Fibroblast of skin of scalp (primary cell): ENCODE measurements at places on chromosomes 3 and 15.

GRCh38 chr3:131553495-131554247, 50.9 kb upstream of the MRPL3 start:
- no peak for DNase-seq

GRCh38 chr3:10260211-10260701, 12.0 kb downstream of the TATDN2 start:
- DNase-seq: no peak

DNA sequence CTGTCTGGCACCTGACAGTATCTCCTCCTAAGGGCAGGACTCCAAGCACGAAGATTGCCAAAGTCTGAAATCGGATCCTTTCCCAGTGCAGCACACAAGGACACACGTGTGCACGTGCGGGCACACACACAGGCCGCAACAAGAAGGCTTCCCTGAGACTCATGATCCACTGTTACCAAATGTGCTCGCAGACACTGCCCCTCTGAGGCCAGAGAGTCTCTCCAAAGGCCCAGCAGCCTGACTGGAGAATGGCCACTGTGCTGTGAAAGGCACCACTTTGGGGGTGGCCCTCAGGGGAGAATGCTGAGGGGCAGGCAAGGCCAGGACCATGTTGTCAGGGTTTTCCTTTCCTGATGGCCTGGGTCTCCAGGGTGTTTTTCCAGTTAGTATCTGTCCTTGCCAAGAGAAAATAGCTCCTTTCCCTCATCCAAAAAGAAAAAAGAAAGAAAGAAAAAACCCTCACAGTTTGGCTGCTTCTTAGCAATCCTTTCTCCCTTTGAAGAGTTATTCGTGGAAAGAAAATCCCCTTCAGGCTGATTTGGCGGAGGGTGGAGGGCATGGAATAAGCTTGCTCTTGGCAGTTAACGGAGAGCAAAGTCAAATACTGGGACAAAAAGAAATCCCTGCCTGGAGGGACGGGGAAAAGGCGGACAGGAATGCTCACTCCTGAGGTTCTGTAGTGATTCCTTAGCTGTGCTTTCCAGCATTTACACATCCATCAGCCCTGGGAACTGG, 112.2 kb upstream of the ETV5 start:
- no peak for DNase-seq

DNA sequence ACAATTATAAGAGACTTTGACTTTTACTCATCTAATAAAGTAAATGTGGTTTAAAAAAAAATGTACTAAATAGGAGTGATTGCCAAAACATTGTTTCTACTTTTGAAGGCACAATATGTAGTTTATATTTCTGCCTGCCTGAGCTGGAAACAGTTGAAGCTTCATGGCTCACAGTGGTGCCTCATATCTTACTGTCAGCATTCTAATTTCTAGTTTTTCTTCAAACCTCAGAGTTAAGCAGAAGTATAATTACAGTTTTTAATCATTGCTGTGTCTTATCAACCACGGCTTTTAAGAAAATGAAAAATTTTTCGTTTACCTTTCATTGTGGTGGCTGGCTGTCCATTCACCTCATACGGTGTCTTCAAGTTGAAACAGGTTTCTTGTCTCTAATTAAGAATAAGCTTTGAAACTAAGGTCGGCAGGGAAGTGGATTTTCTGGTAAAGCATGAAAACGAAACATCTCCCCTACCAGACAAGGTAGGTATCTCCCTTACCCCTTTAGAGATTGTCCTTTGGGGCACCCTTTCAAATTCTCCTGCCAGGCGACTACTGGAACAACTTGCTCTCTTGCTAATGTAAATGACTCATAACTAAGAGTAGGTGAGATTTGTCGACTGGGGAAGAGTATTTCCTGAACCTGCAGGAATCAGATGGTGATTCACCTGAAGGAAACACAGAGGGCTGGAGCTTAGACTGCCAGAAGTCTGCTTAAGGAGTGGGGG, at the start of gene GPR87:
TSS of gene GPR87 (minus strand) at position 554 of the 725 bp plus-strand sequence. CDS start 16,720 bp downstream, outside the sequence.
- no peak for DNase-seq

GRCh38 chr3:111087924-111088469, 16.4 kb downstream of the NECTIN3 start:
- no peak for DNase-seq

- DNase-seq: no peak
Measured at GRCh38 chr15:75966073-75966472, 46.2 kb downstream of the NRG4 start.

DNA sequence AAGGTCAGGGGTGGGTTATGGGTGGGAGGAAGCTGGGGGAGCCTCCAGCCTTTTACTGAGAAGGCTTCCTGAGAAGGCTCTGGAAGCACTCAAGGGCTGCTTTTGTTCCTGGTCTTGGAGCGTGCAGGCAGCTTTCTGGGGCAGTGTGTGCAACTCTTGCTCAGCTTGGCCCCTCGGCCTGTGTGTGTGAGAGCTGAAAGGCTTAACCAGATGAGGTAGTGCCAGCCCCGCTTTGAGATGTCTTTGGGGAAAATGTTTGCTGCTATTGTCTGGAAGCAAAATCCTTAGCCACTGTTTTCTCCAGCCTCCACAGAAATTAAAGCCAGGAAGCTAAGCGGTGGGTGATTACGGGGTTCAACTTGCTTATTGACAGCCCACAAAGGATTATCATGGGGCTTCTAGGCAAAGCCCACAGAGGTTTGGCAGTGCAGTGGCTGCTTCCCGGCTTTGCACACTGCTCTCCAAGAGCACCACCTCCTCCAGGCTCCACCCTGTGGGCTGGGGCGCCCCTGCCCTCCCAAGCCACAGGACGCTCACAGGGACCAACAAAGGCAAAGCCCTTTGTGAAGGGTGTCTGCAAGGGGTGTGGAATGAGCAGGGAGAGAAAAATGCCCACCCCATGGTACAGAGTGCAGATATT, 121.7 kb upstream of the TLE3 start:
- DNase-seq: no peak

DNA sequence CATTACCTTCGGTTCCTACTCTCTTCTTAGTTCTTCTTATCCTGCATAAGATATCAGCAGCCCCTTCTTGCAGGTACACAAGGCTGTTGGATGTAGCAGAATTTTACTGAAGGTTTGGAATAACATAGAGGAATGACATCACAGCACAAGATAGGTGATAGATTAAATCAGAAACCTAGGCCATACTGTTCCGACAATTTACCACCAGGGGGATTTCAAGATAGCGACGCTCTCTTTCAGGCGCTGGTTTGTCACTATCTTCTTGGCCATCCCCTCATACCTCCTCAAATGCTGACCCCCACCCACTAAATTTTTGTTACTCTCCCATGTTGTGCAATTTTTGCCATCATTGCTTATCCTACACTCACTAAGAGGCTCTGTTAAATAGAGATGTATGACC, 3.5 kb downstream of the SIDT1 start:
- no peak for DNase-seq

DNA sequence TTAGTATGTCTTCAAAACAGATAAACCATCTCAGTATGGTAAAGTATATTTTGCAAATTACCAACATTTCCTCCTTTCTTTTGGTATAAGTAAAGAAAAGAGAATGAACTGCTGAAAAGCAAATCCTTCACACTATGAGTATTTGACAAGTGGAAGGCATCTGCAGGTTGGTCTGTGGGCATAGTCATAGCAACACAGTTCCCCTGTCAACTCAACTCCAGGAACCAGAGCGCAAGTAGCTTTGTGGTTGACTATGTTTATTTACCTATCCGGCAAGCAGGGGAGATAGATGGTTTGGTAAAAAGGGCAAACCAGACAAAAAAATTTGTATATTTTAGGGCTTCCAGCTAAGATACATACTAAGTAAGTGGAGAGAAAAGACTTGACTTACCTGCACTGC, 88.3 kb upstream of the PPIB start:
- DNase-seq: no peak

DNA sequence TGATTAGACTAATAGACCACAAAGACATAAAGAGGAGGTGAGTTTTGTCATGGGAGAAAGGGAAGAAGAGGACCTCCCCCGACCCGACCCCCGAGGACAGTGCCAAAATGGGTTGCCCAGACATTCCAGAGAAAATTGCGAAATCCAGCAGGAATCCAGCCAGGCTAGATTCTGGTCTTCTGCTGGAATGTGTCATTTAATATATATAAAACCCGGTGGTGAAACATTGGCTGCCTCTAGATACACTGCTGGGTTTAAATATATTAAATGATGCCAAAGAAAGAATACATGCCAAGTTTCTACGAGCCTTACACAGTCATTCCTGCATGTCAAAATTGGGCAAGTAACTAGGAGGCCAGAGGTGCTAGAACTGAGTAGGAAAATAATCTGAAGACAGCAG, 45.3 kb upstream of the SPESP1 start:
- peak; percentile 84 for DNase-seq

DNA sequence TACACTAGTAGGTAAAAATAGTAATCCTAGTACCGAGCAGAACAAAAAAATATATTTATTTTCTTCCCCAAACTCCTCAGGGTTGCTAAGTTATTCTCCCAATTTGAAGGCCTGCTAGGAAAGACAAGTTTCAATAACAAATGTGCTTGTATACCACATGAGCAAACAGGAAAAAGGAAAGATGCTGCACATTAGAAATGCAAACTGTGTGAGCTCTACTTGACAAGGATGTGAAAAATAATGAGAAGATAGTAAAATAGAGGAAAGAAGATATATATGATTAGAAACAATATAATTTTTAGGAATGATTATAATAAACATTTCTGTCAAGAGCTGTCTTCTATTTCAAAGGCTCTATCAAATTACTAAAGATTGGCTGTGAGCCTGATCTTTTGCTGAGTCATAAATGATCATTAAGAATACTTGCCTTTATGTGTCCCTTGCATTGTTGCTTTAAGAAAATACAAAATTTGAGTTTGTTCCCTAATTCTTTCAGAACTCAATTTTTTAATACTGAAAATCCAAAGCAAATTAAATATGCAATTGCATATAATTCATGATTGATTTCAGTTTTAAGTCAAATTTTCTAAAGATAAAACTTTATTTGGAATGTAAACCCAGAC, 174.2 kb downstream of the NEK10 start:
- peak; percentile 34 for DNase-seq

- no peak for DNase-seq
Measured at GRCh38 chr3:172029425-172030098, 9.8 kb upstream of the FNDC3B start.

GRCh38 chr15:65603559-65603958, 7.4 kb downstream of the INTS14 start:
- no peak for DNase-seq

DNA sequence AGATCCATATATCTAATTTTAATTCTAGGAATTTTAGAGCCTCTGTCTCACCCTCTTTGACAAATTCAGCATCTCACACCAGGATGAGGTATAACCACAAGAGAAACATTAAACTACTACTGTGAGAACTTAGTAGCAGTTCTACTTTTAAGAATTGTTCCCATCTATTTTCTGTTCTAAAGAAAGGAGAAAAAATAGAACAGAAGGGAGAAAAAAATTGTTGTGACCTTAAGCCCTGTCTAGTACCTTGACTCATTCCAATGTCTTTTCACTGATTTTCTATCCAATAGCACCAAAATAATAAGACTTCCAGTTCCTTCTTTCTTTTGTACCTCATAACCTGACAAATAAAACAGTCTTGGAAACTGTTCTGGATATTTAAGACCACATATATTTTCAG, 37.0 kb downstream of the FRMD5 start:
- no peak for DNase-seq

- DNase-seq: no peak
Measured at GRCh38 chr3:143358155-143358792, 238.7 kb downstream of the CHST2 start.

DNA sequence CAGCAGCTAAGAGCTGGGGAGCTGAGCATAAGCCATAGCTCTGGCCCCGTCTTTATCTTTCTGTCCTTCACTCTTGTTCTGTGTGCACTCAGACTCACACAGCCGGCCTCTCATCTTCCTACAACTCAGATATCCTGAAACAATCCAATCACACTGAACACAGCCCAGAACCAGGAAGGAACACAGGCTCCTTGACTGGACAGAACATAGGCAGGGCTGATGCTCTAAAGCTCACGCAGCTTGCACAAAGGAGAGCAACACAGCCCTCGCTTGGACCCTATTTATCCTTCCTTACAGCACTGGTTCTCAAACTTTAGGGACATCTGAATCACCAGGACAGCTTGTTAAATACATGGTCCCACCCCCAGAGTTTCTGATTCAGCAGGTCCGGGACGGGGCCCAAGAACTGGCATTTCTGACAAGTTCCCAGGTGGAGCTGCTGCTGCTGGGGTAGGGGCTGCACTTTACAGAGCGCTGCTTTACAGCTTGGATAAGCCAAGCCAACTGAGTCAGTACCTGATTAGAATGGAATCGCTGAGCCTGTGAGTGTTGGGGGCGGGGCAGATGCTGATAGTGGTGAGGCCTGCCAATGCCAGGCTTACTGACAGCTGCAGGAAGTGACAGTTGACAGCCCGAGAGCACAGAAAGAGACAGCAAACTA, 65.1 kb downstream of the MRPL46 start:
- no peak for DNase-seq

DNA sequence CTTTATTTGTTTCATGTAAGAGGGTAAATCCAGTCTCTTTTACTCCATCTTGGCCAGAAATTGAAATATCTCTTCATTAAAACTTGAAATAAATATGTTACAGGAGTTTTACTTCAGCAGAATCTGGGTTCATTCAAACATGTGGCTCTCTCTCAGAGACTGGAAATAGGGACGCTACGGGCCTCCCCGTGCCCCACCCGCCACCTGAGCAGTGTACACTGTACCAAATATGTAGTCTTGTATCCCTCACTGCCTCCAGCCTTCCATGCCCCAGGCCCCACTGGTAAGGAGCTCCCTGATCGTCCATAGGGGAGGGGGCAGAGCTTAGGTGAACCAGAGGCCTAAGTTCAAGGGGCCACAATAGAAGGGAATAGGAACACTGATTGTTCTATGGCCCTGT, 36.0 kb downstream of the RPL39L start:
- no peak for DNase-seq

DNA sequence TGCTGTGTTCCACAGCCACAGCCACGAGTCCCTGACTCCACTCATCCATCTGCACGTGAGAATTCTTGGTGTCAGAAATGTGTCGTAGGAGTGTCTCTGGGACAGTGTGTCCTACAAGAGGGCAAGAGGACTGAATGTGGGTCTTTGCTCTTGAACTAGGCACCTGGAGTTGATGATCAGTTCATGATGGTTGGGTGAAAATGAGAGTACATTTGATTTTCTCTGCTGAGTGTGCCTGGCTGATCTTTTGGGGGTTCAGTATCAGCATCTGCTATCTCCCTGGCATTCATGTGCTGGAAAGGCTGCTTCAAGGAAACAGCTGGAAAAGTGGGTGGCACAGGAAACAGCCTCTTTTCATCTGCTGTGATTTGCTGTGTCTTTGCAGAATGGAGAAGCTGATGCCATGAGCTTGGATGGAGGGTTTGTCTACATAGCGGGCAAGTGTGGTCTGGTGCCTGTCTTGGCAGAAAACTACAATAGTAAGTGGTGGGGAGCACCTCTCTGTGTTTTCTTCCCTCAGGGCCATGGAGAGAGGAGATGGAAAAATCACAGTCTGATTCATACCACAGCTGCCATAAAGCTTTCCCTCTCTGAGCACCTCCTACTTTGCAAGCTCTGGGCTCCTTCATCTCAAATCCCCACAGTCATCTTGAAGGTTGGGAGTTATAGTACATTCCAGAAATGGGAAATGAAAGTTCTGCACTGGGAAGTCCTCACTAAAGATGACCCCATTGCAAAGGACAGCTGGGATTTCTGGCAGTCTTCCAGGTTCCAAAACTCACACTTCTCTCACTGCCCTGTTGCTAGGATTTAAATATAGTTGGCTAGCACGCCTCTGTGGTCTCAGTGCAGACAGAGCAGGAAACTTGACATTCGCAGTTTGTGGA, 17.8 kb downstream of the TF start:
- DNase-seq: peak; percentile 7
